PC-3 (cell line): ENCODE measurements at places on chromosomes 11 and 22. TPM values are rescaled to one million over a fixed set of nuclear protein-coding genes. Genes with fewer than 3 reads are reported as not detected.

DNA sequence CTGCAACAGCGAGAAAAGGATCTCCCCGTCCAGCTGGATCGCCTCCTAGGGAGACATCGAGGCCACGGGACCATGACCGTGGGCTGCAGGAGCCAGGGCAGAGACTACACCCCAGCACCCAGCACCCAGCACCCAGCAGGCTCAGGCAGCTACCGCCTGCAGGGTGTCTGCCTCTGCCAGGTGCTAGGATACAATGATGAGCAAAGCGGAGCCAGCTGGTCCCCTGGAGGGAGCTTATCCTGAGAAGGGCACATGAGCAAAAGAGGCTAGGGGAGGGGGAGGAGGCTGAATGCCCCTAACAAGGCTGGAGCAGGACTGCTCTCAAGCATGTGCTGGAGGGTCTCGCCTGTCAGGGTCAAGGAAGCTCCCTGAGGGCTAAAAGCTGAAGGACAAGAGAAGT, 4.8 kb upstream of the CASTOR1 start:
- no peak overlapping the region for H3K27ac ChIP-seq
- H3K4me1 ChIP-seq: peaks cover 32% of the 10 kb centered on the region
- DNase-seq: no peak
- H3K27me3 ChIP-seq: no peaks in the 10 kb centered on the region

DNA sequence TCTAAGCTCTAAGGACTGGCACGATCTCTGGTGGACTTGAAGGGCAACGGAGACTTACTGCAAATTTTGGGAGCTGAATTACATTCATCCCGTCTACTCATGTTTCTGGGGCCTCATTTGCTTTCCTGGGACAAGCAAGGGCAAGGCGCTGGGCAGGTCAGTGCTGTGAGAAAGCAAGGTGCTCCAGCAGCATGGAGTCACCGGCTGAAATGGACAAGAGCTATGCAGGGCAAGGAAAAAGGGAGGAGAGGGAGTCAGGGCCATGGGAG, 25.6 kb downstream of the FLI1 start:
- H3K4me3 ChIP-seq: no peak overlapping the region
- DNase-seq: no peak
- no peaks in the 10 kb centered on the region for H3K27me3 ChIP-seq
- no peak overlapping the region for H3K27ac ChIP-seq
- H3K4me1 ChIP-seq: no peaks in the 10 kb centered on the region; the same call in none of the 2 replicates

Gene FREY1
- 0.15 and 2.1 TPM in 2 replicates for total RNA-seq

- H3K27me3 ChIP-seq: no peaks in the 10 kb centered on the region; the same call in 1 of the 2 replicates
- no peaks in the 10 kb centered on the region for H3K36me3 ChIP-seq
- no peaks in the 10 kb centered on the region for H3K4me1 ChIP-seq
- DNase-seq: no peak
- no peak overlapping the region for H3K4me3 ChIP-seq
- H3K27ac ChIP-seq: no peak overlapping the region
Measured at GRCh38 chr11:118328745-118329144, 13.8 kb downstream of the CD3D start.

Gene TNKS1BP1
- total RNA-seq: 89.6 and 143 TPM in 2 replicates

- no peak for DNase-seq
- no peaks in the 10 kb centered on the region for H3K36me3 ChIP-seq
- H3K27me3 ChIP-seq: peaks cover 49% of the 10 kb centered on the region
- no peaks in the 10 kb centered on the region for H3K4me1 ChIP-seq
- no peak overlapping the region for H3K4me3 ChIP-seq
Measured at GRCh38 chr11:123351375-123351774, 78.7 kb upstream of the GRAMD1B start.

Gene APOA4
- total RNA-seq: not detected in 2 replicates
